AG04450 (cell line): ENCODE measurements at places on chromosomes 3 and 15. TPM values are rescaled to one million over a fixed set of nuclear protein-coding genes. Genes with fewer than 3 reads are reported as not detected.

GRCh38 chr15:59298225-59298853 is 74.3 kb downstream of the MYO1E start:
- no peak for DNase-seq

DNA sequence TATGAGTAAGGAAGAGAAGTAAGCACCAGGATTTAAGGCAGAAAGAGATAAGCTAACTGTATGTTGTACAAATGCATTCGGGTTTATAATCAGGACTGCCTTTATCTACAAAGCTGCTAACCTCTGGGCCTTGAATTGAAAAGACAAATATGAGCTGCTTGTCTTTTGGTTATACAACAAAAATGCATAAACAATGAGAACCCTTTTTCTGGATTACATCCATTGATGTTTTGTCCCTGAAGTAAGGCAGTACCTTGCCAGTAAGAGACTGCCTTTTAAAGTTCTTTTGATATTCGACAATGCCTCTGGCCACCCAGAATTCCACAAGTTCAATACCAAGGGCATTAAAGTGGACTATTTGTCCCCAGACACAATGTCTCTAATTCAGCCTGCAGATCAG is 280.7 kb downstream of the ZNF621 start:
- no peak for DNase-seq

DNA sequence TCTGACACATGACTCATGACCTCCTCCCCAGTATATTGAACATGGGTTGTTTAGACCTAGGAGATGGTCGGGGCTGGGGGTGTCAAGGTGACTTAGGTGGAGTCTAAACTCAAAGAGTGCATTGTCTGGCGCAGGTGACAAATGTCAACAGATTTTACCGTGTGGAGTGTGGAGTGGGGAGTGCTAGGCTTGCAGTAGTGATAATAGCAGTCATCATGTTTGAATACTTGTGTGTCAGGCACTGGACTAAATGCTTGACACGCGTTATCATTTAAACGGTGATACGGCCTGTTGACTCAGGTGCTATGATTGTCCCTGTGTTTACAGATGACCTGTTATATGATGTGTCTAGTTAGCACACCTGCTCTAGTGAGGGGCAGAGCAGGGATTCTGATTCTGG is 30.8 kb downstream of the MUC20 start:
- no peak for DNase-seq

DNA sequence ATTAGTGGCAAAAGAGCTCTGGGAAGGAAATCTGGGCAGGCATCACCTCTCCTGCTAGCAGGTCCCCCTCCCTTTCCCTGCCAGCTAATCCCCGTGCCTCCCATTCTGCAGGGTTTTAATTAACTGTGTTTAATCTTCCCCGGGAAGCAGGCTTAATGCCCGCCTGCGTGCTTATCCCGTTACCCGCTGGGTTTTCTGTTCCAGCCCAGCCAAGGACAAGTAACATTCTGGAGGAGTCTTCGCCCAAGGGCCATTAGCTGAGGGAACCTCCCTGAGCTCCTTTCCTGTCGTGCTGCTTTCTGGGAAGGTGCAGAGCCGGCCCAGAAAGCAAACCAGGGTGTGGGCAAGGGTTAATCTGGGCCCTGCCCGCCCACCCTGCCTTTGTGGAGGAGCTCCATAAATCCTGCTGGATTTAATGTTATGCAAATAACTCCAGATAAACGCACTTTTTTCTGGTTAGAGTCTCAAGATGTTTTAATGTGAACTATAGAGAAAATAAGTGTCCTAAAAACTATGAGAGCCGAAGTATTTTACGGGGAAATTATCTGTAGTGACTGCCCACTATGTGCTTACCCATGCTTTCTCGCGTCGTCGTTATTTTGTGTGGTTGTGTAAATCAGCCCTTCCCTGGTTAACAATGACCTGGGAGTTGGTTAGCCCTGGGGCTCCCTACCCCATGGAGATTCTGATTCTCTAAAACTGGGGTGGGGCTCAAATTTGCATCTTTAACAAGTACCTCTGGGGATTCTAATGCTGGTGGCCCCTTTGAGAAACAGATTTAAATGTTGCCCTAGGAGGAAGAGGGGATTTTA is 25.9 kb downstream of the TRIM71 start:
- DNase-seq, result no peak

DNA sequence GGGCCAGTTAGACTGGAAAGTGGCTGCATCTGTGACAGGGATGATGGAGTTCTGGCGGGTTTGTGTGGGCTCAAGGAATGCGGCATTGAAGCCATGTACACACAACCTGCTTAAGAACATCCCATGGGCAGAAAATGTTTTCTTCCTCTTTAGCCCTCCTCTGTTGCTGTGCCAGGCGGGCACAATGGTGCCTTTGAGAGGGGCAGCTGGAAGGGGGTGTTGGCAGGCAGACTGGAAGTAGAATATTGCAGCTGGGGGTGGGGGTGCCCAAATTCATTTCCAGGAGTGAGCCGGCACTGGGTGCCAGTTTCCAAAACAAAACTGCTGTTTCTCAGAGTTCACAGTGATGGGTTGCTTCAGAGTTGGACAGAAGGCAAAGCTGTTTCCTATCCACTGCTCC is 91.8 kb upstream of the ETV5 start:
- no peak for DNase-seq

DNA sequence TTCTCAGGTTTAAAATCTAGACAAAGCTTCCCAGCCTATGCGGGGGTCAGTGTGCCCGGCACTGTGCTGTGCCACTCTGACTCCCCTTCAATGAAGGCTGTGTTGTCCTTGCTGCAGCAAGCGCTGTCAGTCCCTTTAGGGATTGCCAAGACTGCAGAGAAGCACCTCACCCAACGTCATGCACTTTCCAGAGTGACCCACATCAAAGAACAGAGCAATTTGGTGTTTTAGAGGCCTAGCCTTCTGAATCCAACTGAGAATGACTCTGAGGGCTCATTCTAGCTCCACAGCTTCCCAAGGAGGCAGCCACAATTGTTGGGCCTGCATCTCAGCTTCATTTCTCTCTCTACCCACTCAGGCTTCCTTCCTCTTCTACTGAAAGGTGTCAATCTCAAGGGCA is 26.4 kb downstream of the SLC9A9 start:
- no peak for DNase-seq

DNA sequence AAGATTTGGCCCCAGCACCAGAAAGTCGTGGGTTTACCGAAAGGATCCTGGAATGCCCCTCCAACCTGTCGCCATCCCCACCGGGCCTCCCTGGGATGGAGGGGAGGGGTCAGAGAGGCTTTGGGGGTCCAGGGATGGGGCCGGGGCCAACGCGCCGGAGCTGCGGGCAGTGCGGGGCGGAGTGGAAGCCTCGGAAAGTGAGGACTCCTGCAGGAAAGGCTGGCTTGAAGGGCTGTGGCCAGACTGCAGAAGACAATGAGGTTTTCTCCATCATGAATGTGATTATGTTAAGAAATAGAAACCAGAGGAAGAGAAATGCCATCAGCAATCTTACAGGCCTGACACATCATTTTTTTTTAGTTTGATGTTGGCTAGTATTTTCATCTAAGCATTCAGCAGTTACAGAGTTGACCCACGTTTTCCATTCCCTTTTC is 738 bp downstream of the YEATS2 start:
- DNase-seq, result no peak

DNA sequence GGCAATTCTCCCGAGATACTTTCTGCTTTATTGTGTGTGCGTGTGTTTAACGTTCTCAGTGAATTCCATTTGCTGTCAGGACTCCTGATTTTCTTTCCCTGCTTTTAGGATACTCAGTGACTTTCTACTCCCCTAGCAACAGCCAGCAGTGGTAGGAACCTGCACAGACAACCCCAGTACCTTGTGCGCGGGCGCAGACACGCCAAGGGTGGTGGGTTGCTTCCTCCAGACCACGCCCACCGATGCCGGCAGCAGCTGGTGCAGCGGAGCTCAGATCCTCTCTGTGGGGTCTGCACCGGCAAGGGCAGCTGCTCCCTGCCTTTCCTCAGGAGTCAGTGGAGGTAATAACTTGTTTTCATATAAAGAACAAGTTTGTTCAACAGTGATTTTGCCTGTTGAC is 225.1 kb upstream of the NDN start:
- no peak for DNase-seq

DNA sequence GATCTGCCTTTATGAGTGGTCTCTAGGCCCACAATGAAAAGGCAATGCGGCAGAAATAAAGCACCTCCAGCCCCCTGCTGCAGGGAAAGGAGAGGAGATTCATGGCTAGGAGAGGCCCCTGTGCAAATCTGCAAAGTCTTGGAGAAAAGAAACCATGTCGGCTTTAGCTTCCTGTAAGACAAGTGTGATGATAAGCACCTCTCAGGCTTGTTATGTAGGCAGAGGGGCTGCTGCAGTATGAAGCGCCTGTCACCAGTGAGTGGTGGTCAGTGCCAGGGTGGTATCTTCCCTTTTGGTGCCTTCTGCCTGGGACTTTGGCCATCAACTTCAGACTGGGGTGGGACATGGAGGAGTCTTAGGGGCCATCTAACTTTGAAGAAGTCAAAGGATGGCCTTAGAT is 59.2 kb upstream of the ARHGEF3 start:
- DNase-seq, result no peak

GRCh38 chr3:150259526-150260397 is 148.3 kb upstream of the TSC22D2 start:
- no peak for DNase-seq

DNA sequence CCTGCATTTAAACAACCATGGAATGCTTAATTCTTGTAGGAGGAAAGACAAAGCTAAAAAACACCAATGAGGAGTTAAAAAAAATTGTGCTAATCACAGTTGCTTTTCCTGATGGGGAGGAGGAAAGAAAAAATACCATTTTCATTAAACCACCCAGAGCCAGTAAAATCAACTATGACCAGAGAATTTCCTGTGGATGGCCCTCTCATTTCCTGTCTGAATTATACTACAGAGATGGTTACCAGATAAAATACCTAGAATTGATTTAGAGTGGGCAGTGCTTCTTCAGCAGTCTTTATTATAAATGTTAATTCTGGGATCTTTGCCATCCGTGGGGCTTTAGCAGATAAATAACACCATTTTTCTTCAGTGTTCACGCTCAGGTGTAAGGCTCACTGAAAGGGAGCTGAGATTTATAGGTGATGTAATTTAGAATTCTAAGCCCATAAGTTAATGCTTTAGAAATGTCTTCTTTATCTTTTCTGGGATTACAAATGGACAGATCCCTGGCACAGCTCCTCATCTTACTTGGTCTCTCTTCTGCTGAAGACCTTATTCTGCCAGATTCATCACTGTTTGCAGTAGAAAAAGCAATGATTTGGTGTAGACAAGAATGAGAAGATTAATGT is 37.9 kb downstream of the RETNLB start:
- no peak for DNase-seq

GRCh38 chr15:26260517-26261133 is 397.5 kb upstream of the ATP10A start:
- DNase-seq, result no peak

DNA sequence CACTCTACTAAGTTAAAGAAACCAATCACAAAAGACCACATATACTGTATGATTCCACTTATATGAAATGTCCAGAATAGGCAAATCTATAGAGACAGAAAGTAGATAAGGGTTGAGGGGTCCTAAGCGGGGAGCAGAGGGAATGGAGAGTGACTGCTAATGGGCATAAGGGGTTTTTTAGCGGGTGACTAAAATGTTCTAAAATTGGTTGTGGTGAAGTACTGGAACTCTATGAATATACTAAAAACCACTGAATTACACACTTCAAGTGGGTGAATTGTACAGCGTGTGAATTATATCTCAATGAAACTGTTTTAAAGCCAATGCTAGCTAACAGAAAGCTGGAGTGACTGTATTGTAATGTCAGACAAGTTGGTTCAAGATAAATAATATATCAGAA is 33.3 kb downstream of the KPNA1 start:
- DNase-seq, result no peak

DNA sequence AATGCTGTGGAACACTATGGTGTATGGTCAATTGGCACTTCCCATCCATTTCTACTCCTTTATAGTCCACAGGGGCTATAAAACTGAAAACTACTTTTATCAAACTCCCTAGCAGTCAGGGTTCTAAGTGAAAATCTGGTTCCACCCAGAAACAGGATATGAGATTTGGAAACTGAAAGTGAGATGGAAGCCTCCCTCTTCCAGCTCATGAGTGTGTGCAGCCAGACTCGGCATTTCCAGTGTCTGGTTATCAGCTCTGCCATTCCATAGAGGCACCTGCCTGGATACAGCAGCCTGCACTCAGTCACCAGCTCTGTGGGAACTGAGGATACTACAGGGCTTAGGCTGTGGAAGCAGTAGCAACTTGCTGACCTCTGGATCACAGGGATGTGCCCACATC is 14.7 kb upstream of the PLA2G4F start:
- DNase-seq, result no peak

DNA sequence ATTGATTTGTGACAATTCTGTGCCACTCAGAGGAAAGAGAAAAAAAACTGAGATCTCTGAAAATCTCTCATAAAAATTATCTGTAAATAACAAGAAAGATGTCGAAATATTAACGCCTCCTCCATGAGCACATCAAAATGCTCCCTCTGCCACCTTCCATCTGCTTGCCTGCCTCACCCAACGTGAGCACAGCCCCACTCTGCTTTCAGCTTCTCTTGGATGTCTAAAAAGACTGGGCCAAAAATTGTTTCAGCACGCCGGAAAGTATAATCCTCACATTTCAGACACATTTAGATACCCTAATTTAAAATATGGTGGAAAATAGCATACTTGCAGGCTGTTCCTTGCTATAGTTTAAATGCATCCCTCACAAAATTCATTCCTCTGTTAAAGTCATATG is 57.1 kb downstream of the ERC2 start:
- DNase-seq, result no peak

DNA sequence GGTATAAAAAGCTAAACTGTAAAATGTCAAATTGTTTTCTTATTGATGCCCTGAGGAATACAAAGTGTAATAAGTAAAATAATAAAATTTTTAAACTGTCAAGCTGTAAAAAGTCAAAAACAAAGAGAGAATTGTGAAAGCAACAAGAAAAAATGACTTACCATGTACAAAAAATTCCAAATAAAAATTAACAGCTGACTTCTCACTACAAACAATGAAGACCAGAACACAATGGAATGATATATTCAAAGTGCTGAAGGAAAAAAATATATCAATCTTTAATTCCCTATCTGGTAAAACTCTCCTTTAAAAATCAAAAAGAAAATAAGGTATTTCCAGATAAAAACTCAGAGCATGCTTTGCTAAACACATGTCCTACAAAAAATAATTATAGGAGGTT is 883.5 kb downstream of the IGSF11 start:
- no peak for DNase-seq

DNA sequence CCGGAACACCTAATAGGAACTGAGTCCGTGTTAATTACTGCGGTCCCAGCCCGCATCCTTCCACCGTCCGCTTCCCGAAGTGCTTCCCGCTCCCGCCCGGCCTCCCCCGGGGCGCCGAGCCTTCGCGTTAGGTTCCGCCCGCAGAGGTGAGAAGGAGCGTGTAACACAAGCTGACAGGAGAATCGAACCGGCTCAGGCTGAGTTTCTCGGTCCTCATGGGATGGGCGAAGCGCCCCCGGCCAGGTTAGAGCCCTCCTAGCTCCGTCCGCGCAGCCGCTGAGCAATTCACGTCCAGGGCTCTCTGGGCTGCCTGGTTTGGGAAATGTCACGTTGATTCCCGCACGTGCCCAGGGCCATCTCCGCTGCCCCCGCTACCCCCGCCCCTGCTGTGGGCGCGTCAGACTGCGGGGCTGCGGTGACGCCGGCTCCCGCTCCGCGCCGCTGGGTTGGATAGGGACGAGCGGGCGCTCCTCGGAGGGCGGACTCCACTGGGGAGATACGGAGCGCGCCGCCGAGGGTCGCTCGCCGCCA is 954 bp downstream of the CLDN11 start:
- no peak for DNase-seq

SLC12A1 gene
- polyA plus RNA-seq, result not detected in 2 replicates

CPNE9 gene
- not detected in 2 replicates for polyA plus RNA-seq

SAMMSON gene
- not detected in 2 replicates for polyA plus RNA-seq

PIERCE2 gene
- polyA plus RNA-seq, result 2.1 and 3.0 TPM in 2 replicates

PDZRN3 gene
- 14.7 and 22.7 TPM in 2 replicates for polyA plus RNA-seq

CCR1 gene
- 0.02 TPM in 1 of 2 replicates, not detected in the other for polyA plus RNA-seq

LAMB2 gene
- polyA plus RNA-seq, result 470 and 674 TPM in 2 replicates

SENP8 gene
- polyA plus RNA-seq, result 3.9 and 5.3 TPM in 2 replicates
